ENCODE measurements at places on chromosomes 4 and X.

GRCh38 chr4:96194993-96195392 is 355.1 kb downstream of the PDHA2 start:
- no peak for DNase-seq

GRCh38 chrX:72382202-72382595 is 76.5 kb upstream of the CITED1 start:
- no peak for DNase-seq

DNA sequence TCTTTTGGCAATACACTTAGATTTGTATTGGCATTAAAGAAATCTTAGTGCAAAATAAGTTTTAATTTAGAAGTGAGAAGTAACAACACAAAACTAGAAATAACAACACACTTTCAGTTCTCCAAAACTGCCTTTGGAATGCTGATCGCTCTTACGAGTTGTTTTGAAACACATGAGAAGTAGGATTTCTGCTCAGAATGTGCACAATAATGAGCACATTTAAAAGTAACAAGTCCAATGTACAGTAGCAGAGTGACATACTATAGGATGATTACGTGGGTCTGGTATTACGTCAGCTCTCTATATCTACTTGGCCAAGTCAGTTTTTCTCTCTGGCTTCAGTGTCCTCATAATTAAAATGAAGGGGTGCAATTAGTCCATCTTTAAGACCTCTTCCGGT is 164.8 kb downstream of the CHM start:
- no peak for DNase-seq

DNA sequence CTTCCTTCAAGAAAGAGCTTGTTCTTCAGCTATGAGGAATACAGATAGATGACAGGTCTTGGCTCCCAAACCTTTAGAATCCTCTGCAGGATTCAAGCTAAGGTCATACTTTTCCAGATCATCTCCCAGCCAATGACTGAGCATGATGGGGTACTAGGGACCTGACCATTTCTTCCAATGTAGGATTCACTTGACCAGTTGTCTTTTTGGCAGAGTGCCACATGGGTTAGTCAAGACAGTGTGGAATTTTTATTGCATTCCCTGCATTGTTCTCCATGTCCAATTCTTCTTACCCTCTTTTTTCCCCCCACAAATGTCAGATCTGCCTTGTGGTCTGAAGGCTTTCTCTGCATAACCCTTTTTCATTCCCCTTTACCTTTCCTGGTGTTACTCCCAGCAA is 99.5 kb downstream of the CCSER1 start:
- DNase-seq: no peak

- DNase-seq: no peak
Observed at GRCh38 chr4:176838601-176839433, 46.1 kb upstream of the VEGFC start.

DNA sequence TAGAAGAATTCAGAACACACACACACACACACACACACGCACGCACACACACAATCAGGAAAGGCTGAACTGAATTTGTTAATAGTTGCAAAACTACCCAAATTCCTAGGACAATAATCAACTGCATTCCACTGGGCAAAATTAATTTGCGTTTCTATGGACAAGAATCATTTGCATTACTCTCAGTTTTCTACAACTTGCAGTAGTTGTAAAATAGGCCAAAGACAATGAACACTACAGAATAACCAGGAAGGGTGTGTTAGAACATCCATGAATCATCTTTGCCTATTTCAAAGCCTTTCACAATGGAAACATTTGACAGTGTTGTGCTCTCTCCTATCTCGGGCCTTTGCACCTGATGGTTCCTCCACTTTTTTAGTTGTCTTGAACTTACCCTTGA is 77.1 kb upstream of the IGFBP7 start:
- DNase-seq: no peak

Measured in stimulated activated CD4-positive, alpha-beta T cell treated with anti-CD3 and anti-CD28 coated beads, Interleukin-4, amount 100 ng/mL, for 4 hours (primary cell).